ENCODE measurements at places on chromosomes 16 and 17.

DNA sequence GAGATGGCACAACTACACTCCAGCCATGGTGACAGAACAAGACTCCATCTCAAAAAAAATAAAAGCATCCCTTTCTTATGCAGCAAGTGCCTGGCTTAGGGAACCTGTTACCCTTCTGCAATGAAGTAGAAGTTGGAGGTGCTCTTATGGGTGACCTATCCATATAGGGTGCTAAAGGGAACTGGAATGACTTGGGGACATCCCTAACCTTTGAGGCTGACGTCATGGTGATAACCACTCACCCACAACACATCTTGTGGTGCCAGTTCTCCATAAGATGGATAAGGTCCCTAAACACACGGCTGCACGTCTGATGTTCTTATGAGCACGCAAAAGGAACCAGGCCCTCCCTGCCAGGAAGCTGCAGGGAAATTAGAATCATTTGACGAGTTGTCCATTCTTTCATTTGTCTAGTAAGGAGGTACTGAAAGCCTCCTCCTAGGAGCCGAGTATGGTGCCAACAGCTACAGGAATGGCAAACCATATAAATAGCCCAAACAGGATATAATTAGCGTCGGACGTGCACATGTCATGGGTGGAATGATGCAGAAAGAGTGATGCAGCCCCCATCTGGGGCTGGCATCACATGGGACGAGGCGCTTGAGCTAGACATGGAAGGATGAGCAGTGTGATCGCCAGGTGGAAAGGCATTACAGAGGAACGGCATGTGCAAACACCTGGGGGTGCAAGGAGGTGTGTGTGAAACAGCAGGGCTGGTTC lies 52.5 kb downstream of the ARHGAP27 start:
- DNase-seq, result no peak

- no peak for DNase-seq
Observed at GRCh38 chr17:3512505-3513171, 36.8 kb downstream of the ASPA start.

DNA sequence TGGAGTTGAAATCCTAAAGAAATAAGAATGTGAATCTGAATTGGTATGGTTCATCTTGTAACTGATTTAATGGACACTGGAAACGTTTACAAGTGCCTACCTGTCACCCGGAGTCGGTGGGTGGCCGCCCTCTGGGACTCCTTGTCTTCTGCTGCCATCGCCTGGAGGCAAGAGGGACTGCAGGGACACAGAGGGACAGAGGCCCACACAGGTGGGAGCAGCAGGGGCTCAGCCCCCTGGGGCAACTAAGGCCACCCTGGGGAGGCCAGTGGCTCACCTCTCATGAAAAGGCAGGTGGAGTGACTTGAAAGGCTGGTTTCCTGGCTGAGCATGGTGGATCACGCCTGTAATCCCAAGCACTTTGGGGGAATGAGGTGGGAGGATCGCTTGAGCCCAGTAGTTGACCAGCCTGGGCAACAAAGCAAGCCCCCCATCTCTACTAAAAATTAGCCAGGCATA lies 23.2 kb downstream of the TMEM92 start:
- peak; percentile 44 for DNase-seq

DNA sequence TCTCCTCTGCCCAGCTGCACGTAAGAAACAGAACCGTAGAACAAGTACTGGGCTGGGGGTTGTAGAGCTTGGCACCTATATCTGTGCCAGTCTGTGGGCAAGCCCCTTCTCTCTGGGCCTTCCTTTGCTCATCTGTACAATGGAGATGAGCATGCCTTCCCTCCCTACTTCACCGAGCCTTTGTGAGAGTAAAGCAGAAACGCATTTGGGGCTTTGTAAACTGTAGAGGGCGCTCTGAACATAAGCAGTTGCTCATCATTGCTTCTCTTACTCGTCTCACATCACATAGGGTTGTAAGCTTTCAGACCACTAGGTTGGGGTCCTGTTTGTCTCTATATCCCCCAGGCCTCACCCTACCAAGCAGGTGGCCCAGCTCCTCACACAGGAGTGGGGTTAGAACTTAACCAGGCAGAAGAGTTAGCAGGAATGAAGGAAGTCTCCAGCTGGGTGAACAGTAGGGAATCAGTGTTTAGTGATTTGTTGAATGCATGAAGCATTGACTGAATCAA lies 15.1 kb downstream of the SAMD14 start:
- DNase-seq, result no peak

DNA sequence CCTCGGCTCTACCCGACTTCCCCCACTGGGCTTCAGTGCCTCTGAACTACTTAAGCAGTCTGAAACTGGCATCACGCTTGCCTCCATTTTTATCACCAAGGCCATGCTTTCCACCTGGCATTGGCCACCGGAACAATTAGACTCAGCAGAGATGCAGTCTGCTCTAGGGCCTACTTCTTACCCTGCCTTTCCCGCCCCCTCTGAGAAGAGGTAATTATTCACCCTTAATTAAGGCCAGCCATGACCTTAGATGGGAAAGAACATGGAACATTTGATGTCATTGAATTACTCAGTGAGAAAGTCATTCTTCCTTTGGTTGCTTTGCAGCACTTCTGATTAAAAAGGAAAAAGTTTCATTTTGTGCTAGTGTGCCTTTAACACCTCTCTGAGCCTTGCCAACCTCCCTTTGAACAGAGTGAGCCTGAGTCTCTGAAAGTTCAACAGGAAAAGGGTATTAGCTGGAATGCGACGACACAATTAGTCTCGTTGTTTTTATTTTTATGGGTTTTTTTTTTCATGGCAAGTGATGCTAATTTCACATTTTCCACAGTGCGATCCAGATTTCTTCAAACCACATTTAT lies 60.9 kb upstream of the TNRC6A start:
- no peak for DNase-seq

- no peak for DNase-seq
Observed at GRCh38 chr17:15346066-15346595, 4.7 kb upstream of the TEKT3 start.

DNA sequence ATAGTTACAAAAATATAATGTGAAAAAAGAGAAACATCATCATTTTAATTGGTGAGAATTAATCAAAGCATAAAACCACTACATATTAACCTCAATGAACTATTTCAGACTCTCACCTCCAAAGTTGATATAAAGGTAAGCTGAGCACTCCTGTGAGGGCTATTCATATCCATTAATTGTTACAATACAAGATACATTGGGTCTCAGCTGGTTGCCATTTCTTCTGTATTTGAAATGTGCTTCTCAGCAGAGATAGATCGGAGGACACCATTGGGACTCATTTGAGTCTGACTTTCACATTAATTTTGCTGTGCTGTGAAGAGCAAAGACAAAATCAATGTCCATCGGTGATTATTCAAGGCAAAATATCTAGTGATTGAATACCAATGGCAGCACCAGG lies 459.5 kb upstream of the GOT2 start:
- DNase-seq, result no peak

DNA sequence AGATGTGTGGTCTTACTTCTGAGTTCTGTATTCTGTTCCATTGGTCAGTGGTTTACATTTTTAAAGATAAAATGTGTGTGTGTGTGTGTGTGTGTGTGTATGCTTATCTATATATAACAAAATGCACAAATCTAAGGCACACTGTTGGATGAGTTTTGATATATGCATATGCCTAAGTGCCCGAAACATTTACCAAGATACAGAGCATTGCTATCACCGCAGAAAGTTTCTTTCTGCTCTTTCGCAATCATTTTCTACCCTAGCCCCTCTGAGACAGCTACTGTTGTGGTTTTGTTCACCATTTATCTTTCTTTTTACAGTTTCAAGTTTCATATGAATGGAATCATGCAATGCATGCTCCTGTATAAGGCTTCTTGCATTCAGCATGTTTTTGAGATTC lies 97.0 kb downstream of the MRTFB start:
- no peak for DNase-seq

GRCh38 chr16:81123092-81123852 lies 27.1 kb upstream of the GCSH start:
- DNase-seq, result no peak

- no peak for DNase-seq
Observed at GRCh38 chr17:4636474-4637100, 4.9 kb downstream of the ALOX15 start.

GRCh38 chr16:82694239-82694874 lies 67.6 kb downstream of the CDH13 start:
- no peak for DNase-seq

DNA sequence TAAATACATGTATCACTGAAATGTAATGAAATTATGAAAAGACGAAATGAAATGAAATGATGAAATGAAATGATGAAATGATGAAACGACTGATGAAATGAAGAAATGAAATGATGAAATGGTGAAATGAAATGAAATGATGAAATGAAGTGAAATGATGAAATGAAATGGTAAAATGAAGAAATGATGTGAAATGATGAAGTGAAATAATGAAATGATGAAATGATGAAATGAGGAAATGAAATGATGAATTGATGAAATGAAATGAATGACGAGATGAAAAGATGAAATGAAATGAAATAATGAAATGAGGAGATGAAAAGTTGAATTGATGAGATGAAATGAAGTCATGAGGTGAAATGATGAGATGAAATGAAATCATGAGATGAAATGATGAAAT lies 594.7 kb downstream of the TP53TG3F start:
- DNase-seq, result no peak

GRCh38 chr17:48997103-48997826 lies at the start of gene IGF2BP1:
TSS of gene IGF2BP1 (plus strand) at chr17:48997385. CDS start at chr17:48997746, 361 bp downstream.
- no peak for DNase-seq

All from stimulated activated CD8-positive, alpha-beta memory T cell treated with anti-CD3 and anti-CD28 coated beads, Interleukin-15, amount 100 ng/mL, for 4 hours (primary cell).